ENCODE measurements at places on chromosomes 2 and 18.

DNA sequence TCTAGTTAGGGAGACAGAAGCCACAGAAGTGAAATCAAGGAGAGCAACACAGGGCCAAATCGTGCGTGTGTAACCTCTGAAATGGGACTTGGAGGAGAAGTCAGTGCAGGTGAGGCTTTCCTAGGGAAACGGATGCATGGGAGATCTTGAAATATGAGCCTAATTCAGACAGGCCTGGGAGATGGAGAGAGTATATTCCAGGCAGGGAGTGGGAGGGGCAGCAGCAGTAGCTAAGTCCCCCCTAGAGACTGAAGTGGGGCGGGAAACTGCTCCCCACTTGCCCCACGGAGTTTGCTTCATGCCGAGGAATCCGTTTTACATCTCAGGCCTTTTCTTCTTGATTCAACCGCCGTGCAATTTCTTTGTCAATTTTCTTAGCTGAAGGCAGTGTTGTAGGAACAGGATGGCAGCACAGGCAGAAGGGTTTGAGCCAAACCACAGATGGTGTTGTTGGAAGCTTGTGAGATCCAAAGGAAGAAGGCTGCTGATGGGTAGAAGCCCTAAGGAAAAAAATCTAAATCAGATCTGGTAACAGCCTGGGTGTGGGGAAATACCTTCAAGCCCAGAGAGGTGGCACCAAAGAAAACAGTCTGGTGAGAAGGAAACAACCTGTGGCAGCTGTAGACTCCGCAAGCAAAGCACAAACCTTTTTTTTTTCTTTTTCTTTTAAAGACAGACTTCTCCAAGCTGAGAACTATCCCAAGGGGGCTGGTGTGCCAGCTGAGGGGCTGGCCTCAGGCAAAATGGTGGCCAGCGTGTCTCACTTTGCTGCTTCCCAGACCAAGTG lies 40.2 kb downstream of the EPAS1 start:
- no peak for DNase-seq

DNA sequence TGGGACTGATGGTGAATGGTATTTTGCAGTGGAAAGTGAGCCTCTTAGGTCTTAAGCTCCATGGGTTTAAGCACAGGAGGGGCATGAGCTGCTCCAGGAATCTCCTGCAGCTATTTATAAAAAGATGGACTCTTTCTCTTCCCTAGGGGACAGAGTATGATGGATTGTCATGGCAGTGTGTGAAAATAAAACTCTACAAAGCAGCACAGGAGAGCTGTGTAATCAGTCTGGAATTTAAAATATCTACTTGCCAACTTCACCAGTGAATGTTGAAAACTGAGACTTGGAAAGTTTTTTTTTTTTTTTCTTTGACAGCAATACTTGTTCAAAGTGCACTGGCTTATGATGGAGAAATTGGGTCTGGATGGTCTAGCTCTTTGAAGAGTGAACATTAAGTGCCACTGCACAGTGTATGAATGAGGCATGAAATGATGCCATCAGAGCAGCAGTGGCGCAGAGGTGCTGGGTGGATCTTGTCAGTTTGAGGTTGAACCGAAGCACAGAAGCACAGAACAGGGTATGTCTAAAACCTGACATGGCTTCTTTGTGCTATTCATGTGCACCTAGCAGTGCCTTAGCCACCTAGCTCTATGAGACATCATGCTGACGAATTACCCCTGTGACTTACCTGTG lies 245.4 kb downstream of the PTPRM start:
- no peak for DNase-seq

- no peak for DNase-seq
Measured at GRCh38 chr2:238941262-238941792, 93.4 kb downstream of the TWIST2 start.

- DNase-seq: no peak
Measured at GRCh38 chr2:138665937-138666336, 114.3 kb downstream of the NXPH2 start.

GRCh38 chr2:216410550-216410949 lies 1.7 kb upstream of the SMARCAL1 start:
- no peak for DNase-seq

DNA sequence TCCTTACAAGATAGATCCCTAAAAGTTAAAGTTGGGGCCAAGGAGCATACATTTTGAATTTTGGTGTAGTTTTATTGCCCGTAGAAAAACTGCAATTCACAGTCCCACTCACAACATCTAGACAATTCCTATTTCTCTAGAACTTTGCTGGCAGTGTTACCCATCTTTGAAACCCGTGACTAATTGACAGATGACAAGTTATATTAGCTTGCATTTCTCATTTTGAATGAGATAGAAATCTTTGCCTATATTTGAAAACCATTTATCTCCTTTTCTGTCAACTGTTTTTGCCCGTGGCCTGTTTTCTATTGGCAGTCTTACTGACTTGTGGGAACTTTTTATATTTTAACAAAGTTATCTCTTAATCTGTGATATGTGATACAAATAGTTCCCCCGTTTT lies 50.0 kb downstream of the OXER1 start:
- no peak for DNase-seq

GRCh38 chr2:176490061-176490861 lies 221.0 kb downstream of the MTX2 start:
- no peak for DNase-seq

GRCh38 chr2:222830164-222830563 lies 30.7 kb upstream of the ACSL3 start:
- DNase-seq: no peak

DNA sequence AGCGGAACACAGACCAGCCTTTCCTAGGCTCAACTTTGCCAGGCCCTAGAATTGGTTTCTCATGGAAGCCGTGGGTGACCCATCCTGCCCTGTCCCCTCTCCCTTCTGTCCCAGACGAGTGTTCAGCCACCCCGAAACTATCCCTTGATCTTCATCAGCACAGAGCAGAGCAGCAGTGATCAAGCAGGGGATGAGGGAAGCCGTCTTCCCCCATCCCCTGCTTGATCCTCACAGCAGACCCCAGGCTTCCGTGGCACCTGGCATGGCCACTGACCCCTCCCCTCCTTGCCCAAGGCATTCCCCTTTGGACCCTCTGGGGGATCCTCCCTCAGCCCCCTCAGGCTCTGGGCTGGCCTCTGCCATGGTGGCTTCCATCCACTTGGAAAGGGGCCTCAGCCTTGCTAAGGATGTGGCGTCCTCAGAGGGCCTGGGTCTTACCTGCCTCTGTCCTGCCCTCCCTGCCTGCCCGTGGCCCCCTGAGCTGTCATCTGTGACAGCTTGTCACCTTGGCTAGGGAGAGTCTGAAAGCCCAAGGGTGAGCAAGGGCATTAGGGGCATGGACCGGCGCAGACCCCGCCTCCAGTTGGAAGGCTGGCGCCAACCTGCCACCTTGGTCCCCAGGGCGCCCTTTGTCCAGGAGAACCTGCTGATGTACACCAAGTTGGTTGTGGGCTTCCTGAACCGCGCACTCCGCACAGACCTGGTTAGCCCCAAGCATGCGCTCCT lies 10.4 kb upstream of the CCDC74A start:
- no peak for DNase-seq

GRCh38 chr2:229728370-229728769 lies 14.0 kb upstream of the DNER start:
- DNase-seq: no peak

GRCh38 chr2:134900151-134900550 lies 18.5 kb upstream of the CCNT2 start:
- DNase-seq: no peak

- DNase-seq: no peak
Measured at GRCh38 chr2:220894069-220894468, 678.0 kb downstream of the EPHA4 start.

DNA sequence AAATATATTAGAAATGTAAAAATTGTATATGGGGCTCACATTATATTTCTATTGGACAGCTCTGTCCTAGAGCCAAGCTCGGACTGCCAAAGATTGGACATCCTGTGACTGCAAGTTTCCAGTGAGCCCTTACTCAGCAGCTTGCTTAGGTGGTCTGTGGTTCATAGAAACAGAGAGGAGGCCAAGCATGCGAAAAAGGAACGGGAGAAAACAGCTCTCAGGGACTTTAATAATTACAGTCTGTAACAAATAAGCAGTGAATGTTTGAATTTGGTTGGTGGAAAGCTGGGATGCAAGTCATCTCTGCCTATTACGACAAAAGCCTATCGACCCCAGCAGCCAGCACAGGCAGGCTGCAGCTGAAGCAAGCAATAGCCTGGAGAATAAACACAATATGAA lies 35.6 kb downstream of the WIPF1 start:
- DNase-seq: no peak

GRCh38 chr2:182367401-182367800 lies 59.4 kb downstream of the PDE1A start:
- no peak for DNase-seq

DNA sequence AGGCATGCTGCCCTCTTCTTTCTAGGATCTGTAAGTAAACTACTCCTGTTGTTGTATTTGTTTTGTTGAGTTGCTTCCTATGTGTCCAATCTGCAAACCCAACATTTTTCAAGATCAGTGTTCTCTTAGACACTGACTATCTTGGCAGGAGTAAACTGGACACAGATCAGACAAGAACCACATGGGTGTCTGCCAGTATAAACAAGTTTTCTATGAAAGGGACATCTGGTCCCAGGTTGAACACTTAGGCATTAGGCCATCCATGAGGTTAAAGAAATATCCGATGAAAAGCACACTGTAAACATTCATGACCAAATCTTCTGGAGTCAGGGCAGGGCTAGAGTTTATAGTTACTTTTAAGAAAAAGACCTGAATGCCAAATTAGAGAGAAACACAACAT lies 441.8 kb downstream of the NYAP2 start:
- DNase-seq: no peak

GRCh38 chr2:98463081-98463481 lies 18.4 kb downstream of the INPP4A start:
- peak; percentile 81 for DNase-seq

GRCh38 chr2:209523867-209524266 lies 100.0 kb downstream of the MAP2 start:
- DNase-seq: peak; percentile 43

GRCh38 chr2:64274399-64275173 lies 130.4 kb upstream of the PELI1 start:
- no peak for DNase-seq

GRCh38 chr2:111946294-111947114 lies 48.1 kb downstream of the MERTK start:
- DNase-seq: peak; percentile 70

GRCh38 chr18:58148954-58149471 lies 105.0 kb downstream of the NEDD4L start:
- DNase-seq: no peak

DNA sequence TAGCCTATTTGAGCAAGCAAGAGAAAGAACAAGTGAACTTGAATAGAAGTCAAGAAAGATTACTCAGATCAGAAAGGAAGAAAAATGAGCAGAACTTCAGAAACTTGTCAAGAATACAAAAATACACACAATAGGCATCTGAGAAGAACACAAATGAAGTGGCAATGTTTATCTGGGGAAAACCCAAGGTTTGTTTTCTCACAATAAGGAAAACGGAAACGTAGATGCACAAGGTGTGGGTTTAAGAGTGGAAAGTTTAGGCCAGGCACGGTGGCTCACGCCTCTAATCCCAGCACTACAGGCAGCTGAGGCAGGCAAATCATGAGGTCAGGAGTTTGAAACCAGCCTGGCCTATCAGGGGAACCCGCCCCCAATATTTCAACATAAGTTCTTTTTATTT lies 159.5 kb upstream of the GYPC start:
- DNase-seq: no peak

DNA sequence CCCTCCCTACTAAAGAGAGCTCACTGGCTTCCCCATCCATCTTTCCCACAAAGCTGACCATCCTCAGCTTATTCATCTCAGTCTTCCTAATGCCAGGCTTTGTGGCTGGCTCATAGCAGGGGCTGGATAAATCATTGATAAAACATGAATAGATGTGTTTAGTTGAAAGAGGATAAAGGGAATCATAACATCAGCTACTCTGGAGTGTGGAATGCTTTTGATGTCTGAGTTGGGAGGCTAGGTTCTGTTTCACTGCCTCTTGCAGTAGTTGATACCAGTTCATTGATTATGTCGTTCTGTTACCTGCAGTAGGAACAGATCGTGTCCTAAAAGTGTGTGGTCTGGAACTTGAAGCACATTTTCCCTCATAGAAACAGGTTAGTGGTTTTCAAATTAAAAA lies 66.3 kb upstream of the HK2 start:
- DNase-seq: no peak

GRCh38 chr2:96631804-96632435 lies 6.2 kb downstream of the KANSL3 start:
- DNase-seq: no peak

DNA sequence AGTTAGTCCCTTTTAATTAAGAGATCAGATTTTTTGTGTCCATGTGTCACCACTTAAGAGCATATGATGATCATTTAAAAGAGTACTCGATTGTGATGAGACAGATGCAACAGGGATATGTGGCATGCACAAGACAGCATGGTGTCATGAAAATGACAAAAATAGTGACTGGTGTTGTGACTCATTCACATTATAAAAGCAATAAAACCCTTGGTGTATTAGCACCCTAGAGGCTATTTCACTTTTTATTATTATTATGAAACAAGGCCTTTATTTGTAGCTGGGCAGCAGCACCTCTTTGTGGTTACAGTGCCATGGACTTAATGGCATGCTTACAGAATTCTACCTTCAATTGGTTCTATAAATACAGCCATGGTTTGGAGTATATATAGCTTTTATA lies 1296.0 kb upstream of the ZEB2 start:
- no peak for DNase-seq

DNA sequence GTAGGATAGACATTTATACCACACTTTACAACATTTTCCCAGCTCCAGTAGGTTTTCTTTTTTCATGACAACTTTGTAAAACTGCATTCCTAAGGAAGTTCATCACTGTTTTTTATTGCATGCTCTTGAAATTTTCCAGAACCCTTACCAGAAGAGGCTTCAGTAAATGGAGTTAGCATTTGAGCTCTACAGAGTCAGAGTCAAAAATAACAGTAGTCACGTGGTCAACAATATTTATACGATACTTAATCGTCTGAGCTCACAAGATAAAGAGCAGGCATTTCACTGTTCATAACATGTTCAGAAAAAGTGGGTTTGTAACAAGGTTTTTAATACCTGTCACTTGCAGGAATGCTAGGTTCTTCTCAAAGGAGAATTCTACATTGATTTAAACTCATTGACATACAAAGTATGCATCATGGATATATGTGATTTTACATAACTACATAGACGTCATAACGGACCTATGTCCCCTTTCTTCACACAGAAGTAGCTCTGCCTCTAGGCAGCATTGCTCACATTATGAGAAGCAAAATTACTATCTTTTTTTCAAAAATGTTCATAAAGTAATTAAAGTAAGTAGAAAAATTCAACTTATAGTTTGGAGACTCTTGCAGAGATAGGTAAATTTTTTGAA lies 187.0 kb upstream of the COL3A1 start:
- DNase-seq: no peak

- no peak for DNase-seq
Measured at GRCh38 chr18:74264303-74265020, 27.3 kb downstream of the CYB5A start.

GRCh38 chr2:5689750-5690149 lies 2.4 kb upstream of the SOX11 start:
- DNase-seq: no peak

- DNase-seq: no peak
Measured at GRCh38 chr2:27544143-27544821, 38.6 kb upstream of the ZNF512 start.

GRCh38 chr2:241573741-241574140 lies 15.2 kb downstream of the BOK start:
- no peak for DNase-seq

Data from NCI-H345 (cell line).